NCI-H2171 treated with DMSO at 0.1 percent for 48 hours (cell line): ENCODE measurements at places on chromosomes 7 and 10.
A peak's percentile ranks its signal among the peaks of the same experiment; 100 is the strongest.

DNA sequence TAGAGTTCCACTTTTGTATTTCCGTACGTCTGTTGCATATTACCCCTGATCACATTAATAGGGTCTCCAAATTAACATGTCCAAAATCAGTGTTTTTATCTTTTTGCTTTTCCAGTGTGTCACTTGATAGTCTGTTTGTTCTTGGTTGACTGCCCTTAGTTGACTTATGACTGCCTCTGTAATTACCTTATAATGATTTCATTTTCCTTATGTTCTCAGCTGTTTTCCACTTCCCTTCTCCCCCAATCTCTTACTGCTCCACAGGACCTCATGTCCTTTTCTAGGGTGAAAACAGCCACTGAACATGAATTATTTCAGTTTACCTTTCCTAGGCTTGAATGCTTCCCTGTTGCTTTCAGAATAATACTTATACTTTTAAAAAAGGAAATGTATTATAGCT is 54.7 kb downstream of the MAPK8 start:
- DNase-seq: peak; percentile 12

DNA sequence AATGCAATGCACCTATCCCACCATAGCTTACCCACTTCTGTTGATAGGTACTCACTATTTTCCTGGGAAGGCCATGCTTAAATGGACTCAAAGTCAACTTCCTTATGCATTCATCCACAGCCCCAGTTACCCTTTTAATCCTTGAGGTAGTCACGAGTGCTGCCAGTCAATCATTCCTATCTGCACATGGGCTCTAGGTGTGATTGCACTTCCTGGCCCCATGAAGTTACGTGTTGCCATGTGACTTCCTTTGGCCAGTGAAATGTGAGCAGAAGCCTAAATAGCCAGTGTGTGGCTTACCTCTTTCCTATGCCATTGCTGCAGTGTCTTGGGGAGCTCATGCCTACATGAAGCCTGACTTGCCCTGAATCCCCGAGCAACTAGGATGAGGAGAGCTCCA is 23.5 kb upstream of the EIF5AL1 start:
- DNase-seq: no peak

- no peak for DNase-seq
Observed at GRCh38 chr10:98374217-98374985, 40.6 kb downstream of the PYROXD2 start.

DNA sequence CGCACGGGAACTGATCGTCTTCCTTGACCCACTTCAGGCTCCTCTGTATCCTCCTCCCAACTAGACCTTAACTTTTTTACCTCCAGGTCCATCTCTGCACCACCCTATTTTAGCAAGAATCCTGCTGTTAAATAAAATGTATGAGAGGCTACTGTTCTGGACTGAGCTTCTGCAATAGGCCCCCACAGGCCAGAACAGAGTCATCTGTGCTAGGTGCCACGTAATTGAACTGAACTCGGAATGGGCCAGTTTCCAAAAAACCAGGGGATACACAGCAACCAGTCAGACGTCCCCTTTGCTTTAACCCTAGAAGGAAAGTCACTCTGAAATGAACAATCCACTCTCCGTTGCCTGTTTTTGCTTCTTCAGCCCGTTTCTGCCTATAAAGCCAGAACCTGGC is 71.3 kb downstream of the CHST15 start:
- no peak for DNase-seq

DNA sequence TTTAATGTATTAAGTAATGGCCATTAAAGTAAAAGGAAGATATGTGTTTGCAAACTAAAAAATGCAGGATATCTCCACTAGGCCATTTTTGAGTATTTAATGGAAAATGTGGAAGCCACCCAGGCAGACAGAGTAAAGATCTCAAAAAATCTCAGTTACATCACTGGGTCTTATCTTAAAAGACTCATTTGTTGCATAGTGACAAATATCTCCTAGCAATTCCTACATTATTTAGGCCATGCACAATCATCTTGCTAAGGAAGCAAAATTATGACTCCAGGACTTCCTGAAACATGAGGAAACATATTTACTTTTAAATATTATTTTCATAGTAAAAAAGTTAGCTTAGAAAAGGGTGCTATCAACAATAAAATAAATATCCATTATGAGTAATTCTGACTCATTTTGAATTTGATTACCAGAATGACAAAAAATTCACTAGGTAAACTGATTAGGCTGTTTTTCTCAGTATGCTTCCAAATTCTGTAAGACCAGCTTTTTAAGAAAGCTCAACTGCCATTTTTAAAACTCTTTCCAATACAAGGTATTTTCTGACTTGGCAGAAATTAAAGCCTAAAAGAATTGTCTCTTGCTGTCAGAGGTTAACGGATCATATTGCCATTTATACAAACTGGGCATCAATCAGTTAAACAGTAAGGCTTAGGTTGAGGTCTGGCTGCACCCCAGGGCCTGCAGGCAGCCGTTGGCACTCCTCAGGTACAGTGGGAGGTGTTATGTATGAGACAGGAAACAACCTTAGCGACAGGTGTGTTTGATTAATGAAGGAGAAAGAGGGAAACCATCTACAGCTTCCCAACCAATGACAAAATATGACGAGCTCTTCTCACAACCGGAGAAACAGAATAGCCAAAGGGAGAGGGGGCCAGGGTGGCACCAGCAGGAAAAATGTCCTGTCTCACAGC is 31.8 kb downstream of the PCLO start:
- DNase-seq: no peak

DNA sequence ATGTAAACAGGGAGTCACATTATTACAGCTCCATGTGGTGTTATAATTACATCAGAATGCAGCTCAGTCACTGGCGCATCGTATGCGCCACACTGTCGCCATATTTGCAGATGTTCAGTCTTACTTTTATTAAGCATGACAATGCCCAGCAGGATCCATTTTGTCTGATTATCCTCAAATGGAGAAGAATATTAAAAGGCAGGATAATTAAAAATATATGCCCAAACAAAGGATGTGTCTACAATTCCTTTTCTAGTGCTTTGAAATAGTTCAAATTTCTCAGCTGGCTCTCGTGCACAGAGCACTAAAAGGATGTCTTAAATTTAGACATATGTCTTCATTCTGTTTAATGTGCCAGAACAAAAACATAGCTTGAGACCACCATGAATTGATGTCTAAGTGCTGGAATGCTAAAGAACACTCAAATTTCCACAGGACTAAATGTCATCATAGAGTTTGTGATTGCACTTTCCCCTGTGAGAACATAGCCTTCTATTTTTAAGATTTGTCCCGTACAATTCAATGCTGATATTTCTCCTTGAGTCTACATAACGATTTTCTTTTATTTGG is 168.0 kb downstream of the DKK1 start:
- DNase-seq: no peak

DNA sequence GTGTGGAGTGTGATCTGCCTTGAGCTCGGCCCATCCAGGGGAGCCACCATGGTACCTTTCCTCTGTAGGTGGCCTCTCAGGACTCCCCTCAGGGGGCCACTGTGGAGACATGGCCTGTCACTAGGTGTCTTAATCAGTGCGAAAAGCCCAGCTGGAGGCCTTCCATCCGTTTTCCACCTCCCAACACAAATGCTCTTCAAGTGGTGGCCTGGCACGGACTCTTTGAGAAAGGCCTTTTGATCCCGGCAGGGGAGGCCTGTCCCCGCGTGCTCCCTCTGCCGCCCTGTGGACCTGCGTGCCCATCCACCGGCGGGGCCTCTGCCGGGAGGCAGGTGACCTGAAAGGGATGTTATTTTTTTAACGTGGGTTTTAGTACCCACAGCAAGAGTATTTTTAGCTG is 149.5 kb downstream of the RGS10 start:
- DNase-seq: no peak

- no peak for DNase-seq
Observed at GRCh38 chr7:20331910-20332813, 1.5 kb downstream of the ITGB8 start.
